ENCODE measurements at places on chromosomes 13 and 19.

DNA sequence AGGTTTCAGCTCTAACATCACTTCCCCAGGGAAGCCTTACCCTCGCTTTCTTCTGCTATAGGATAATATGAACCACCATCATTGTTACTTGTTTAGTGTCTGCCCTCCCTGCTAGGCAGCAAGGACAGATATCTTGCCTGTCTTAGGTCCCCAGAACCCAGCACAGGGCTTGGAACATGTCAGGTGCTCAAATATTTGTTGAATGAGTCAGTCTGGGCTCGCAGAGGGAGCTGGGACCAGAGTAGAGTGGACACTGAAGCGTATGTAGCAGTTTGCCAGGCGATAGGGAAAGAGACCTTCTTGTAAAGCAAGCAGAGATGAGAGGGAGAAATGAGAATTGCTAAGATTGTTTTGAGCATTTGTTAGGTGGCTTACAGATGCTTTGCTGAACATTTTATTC lies 11.7 kb downstream of the BCKDHA start:
- DNase-seq: no peak

- no peak for DNase-seq
Measured at GRCh38 chr19:4728871-4729270, 5.2 kb upstream of the DPP9 start.

DNA sequence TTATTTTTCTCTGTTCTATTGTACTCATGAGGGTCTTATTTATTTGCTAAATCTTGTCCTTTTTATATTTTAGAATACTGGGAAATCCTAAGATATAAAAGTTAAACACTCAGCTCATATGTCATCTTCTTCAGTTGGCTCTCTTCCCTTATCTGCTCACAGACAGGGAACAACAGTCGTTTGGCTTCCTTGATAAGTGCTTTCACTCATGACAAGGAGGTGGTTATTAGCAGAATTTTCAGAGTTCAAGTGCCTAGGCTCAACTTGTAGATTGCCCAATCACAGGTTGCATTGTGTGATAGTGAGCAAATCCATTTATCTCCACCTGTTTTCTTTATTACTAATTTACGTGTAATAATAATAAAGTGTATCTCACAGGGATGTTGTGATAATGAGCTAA lies 620.3 kb upstream of the PCDH20 start:
- no peak for DNase-seq

DNA sequence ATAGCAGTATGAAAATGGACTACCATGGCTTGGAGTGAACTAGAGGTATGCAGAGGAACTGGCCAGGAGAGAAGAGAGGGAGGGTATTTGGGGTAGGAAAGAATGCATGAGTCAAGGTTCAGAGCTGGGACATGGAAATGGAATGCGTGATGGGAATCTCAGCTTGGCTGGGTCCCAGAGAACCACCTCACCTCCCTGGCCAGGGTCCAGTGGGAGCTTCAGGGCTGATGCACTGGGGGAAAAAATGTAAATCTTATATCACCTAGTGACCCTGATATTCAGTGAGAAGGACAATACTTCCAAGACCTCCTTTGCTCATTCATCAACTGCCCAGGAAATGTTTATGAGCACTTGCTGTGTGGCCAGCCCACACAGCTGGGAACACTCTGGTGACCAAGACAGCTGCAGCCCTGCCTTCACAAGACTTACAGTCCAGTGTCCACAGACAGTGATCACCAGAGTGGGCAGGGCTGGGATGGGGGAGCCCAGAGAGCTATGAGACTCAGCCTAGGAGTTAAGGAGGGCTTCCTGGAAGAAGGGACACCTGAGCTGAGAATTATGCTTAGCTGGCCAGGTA lies 12.8 kb downstream of the IGSF23 start:
- no peak for DNase-seq

- no peak for DNase-seq
Measured at GRCh38 chr19:29750001-29750400, 34.9 kb upstream of the C19orf12 start.

DNA sequence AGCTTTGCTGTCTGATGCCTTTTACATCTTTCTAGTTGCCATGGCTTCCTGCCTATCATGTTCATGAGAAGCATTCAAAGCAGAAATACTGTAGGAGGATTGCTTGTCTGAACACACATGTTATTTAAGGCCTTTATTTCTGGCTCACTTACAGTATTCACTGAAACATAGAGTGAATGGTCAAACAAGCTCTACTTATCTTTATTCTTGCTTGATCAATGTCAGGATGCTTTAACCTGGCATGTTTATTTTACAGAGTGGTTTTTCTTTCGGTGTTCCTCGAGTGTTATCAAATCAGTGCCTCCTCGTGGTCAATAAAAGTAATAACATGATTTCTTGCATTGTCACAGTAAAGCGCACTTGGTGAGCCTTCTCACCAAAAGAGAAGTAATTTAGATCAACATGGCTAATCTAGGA lies 73.5 kb upstream of the PCDH17 start:
- no peak for DNase-seq

GRCh38 chr13:30712536-30713532 lies 22.5 kb upstream of the ALOX5AP start:
- no peak for DNase-seq

GRCh38 chr19:14142262-14143190 lies 6.1 kb upstream of the ASF1B start:
- no peak for DNase-seq

DNA sequence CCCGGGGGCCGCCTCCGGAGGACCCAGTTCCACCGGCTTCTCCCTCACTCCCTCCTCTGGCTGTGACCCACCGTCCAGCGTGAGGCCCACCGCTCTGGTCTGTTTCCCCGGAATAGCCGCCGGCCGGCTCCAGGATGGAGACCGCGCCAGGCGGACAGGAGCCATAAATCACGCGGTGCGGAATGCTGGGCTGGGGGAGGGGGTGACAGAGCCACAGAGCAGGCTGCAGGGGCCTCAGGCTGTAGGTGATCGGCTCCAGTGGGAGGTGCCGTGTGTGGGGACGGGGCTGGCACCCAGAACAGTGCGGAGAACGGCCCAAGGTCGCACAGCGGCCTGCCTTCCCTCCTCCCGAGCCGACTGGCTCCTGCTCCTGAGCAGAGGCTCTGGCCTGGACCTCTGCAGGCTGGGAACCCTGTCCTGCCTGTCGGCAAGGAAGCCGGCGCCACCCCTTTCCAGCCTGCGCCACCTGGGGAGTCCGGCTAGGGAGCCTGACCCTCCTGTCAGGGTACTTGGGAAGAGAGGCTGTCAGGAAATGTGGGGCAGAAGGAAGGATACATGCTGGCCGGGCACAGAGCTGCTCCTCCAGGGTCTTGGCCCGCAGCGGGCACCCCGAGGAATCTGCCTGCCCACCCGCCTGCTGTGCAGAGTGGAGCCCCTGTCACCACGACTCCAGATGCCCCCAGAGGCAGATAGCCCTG lies 8.3 kb downstream of the PIAS4 start:
- no peak for DNase-seq

DNA sequence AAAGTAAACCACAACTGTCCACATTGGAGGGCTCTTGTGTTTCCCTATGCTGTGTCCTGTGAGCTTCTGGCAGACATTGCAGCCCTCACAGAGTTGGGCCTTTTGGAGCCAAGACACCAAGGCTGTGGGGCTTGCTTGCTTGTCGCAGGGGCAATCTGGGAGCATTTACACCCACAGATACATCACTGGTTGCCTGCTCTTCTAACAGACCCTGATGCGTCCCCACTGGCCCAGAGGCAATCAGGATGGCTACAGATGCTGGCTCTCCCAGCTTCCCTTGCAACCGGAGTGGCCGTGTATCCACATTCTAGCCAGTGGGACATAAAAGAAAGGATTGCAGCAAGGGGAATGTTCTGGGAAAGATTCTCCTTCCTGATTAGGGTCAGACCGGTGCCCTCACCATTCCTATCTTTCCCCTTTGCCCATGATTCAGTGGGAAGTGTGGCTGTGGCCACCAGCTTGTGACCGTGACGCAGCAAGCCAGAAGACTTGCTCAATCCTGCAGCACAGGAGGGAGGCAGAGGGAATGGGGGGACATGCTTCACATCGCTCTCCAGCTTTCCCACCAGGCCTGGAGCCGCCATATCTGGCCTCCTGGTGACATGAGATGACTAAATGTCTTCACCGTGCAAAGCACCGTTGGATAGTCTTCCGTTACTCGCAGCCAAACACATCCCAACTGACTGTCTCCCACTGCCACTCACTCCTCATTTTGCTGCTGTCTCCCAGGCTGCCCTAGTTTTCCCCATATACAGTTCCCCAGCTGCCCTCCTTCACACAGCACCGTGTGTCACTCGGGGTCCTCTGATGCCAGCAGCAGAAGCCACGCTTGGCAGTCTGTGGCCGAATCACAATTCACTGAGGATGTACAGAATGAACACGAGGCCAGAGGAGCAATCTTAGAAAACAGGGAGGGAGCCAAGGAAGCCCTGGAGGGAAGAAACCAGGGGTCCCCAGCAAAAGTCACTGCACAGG lies 151.0 kb downstream of the DPF1 start:
- DNase-seq: no peak

GRCh38 chr19:40274585-40275544 lies 10.3 kb downstream of the AKT2 start:
- no peak for DNase-seq

- no peak for DNase-seq
Measured at GRCh38 chr13:109989686-109990085, 203.3 kb upstream of the IRS2 start.

DNA sequence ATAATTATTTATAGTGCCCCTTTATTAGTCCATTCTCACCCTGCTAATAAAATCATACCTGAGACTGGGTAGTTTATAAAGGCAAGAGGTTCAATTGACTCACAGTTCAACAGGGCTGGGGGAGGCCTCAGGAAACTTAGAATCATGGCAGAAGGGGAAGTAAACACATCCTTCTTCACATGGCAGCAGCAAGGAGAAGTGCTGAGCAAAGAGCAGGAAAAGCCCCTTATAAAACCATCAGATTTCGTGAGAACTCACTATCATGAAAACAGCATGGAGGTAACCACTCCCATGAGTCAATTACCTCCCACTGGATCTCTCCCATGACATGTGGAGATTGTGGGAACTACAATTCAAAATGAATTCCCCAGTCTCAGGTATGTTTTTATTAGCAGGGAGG lies 89.9 kb upstream of the STARD13 start:
- no peak for DNase-seq

DNA sequence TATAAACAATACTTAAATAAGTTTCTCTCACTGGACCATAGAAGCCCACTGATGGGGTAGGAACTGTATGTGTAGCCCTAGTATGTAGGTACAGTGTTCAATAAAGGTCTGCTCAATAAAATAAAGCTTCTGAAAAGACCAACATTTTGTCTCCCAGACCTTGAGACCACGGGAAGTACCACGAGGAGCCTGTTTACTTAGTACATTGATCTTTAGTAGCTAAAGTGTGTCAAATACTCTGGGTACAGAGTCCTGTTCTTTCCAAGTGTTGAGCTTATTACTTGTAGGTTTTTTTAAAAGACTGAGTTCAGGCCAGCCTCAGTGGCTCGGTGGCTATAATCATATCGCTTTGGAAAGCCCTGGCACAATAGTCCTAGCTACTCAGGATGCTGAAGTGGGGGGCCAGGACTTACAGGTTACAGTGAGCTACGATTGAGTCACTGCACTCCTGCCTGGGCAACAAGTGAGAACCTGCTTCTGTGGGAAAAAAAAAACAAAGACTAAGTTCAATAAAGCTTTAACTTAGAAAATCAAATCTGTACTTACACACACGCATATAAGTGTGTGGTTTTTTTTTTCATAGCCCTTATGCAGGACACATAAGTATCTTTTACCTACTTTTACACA lies 3.4 kb downstream of the MTRF1 start:
- no peak for DNase-seq

DNA sequence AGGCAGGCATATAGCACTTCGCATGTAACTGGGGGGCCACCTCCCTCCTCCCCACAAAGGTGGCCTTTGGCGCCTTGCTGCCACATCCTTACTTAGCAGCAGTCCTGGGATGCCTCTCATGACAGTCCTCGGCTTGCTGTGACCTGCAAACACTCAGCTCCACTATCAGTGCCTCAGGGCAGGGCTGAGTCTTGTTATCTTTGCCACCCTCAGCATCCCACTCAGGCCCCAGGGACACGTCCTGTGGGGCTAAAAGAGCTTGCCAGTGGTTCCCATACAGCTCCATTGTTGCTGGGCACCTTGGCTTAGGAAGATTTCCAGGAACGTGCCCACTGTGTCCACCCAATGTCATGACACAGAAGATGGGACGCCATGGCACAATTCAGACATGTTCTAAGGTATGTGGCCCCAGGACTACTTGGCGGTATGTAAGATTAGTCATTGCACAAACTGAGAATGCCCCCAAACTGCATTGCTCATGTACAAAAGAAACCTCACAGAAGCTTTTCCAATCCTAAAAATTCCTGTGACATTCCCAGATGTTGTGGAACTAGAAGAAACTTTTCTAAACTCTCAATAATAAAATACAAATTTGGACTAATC lies 16.3 kb downstream of the DOCK9 start:
- no peak for DNase-seq

- DNase-seq: no peak
Measured at GRCh38 chr13:110980921-110981320, 66.1 kb upstream of the ANKRD10 start.

- DNase-seq: no peak
Measured at GRCh38 chr19:1068009-1069001, 1.3 kb downstream of the ARHGAP45 start.

DNA sequence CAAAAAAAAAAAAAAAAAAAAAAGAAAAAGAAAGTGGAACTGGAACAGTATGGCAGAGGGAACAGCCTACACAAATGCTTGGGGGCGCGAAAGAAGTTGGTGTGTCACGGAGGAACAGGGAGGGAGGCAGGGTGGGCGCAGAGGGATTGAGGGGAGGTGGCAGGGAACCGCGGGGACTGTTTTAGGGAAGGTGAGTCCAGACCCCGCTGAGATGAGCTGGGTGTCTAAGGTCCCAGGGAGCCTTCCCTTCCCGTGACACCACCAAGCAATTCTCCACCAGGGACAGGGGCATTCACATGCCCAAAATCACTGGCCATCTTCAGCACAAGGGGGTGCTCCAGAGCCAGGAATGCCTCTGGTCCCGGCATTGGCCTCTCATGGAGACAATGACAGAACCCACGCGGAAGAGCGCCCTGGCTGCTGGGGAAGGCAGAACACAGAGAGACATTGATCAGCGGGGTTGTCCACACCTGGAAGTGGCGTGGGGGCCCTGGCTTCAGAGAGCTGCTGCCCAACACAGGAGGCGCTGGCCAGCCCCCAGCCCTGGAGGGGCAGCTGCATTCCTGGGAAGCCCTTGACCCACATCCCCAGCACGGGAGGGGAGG lies 6.9 kb downstream of the PEAK3 start:
- no peak for DNase-seq
